ENCODE measurements at places on chromosomes 3 and 15.

- no peak for DNase-seq
Observed at GRCh38 chr3:39528844-39529243, 61.4 kb downstream of the MOBP start.

GRCh38 chr3:49198161-49198560 lies 26.8 kb downstream of the KLHDC8B start:
- DNase-seq, result no peak

- no peak for DNase-seq
Observed at GRCh38 chr15:95610945-95611344, 719.6 kb upstream of the NR2F2 start.

DNA sequence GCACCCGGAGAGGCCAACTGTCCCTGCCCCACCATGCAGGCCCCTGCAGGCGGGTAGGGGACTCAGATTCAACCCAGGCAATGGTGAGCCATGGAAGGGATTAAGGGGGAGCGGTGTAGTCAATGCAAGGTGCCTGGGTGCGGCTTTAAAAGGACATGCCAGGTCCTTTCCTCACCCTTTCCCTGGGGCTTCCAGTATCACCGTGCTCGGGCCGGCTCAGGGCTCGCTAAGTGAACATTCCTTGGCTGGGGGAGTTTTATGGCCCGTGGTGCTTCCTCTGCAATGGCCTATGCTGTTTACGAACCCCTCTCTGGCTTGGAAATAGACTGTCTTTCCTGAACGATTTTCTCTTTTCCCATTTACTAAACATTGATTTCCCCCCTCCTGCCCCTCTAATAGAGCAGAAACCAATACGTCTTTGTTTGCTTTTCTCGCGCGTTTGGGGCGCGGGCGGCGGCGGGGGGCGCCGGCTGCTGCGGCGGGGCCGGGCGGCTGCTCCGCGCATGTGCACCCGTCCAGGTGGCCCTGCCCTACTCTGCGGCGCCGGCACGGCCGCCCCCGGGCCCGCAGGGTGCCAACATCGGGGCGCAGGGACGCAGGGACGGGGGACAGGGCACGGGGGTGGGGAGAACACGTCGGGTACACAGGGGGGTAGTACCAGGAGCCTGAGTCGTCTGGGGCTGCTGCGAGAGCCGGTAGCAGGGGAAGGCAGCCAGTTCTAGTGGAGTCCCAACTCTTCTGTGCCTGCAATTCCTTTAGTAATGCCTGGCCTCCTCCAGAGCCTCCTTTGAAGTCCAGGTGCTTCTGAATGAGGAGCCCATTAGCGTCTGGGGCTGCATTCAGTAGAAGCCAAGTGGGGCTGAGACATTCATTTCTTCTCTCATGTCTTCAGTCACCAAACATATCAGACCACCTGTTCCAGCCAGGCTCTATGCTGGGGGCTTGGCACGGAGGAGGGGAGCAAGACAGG lies 26.9 kb upstream of the CACNA2D2 start:
- DNase-seq, result no peak

GRCh38 chr3:167863811-167864551 lies 128.5 kb downstream of the SERPINI1 start:
- DNase-seq, result no peak

- no peak for DNase-seq
Observed at GRCh38 chr3:158233791-158234190, 123.9 kb downstream of the RSRC1 start.

DNA sequence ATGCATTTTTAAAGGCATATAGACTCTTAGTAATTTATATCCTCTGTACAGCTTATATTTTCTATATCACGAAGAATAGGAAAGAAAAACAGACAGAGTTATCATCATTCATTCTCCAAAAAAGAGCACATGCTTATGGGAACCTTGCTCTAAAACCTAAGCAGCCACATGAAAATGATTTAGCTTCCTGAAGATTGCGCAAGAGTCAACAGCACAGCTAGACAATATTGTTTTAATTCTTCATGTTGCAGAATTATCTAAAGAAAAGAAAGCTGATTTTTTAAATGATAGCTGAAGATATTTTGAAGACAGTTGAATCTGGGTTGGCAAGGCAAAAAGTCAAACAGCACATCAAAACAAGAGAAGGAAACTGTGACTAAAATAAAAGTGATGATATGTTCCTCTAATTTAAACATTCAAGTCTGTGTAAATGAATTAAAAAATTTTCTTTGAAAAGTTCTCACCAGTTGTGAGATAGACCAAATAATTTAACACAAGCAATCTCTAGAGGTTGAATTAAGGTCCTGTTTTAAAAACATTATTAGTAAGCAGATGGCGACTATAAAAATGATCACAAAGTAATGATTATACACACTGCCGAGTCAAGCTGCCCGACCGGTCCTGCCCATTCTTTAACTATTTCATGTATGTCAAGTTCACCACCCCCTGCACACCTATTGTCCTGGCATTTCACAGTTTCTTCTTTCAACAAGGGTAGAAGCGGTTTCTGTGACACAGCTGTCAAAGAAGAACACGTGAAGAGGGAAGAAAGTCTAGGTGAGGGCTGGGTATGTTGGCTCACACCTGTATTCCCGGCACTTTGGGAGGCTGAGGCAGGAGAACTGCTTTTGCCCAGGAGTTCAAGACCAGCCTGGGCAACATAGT lies 74.2 kb upstream of the BHLHE40 start:
- DNase-seq, result no peak

- no peak for DNase-seq
Observed at GRCh38 chr15:57032338-57032737, 113.9 kb downstream of the TCF12 start.

GRCh38 chr15:89113296-89114024 lies 25.2 kb downstream of the ABHD2 start:
- no peak for DNase-seq

GRCh38 chr3:83426300-83426699 lies 1532.5 kb upstream of the CADM2 start:
- no peak for DNase-seq

DNA sequence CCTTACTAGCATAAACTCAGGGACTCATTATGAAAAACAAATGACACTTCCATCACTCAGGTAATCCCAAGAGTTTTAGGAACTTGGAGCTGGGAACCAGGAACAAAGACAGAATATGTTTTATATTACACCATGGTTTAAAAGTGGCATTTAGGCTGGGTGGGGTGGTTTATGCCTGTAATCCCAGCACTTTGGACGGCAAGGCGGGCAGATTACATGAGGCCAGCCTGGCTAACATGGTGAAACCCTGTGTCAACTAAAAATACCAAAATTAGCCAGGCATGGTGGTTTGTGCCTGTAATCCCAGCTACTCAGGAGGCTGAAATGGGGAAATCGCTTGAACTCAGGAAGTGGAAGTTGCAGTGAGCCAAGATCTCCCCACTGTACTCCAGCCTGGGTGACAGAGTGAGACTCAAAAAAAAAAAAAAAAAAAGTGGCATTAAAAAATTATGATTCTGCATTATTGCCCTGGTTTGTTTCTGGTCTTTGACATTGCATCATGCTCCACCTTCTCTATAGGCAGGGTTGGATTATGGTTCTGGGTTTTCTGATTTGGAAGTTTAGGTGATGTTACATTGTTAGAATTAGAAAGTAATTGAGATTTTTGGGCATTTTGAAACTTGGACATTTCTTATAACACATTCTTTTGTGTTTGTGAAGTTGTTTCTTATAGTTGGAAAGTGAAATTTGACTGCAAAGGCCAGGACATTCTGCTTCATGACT lies 19.0 kb downstream of the SQOR start:
- no peak for DNase-seq
